ENCODE measurements at places on chromosomes 7 and 10.

- DNase-seq: no peak
These were observed 42.8 kb downstream of the AUTS2 start for GRCh38 chr7:69640925-69641594.

GRCh38 chr7:137086896-137087295 is 218.4 kb downstream of the CHRM2 start:
- no peak for DNase-seq

DNA sequence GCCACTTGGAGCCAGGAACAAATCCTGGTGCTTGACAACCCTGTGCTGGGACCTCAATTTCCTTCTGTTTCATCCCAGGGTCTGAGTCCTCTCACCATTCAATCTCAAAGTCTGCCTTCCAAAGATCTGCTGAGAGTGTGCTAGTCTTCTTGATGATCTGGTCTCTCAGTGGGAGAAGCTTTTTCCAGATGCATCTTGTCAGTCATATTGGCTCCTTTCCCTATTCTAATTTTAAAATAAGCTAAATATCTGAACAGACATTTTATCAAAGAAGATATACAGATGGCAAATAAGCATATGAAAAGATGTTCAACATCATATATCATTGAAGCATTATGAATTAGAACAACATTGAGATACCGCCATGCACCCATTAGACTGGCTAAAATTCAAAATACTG is 469.3 kb downstream of the NEBL start:
- DNase-seq: no peak

- DNase-seq: no peak
These were observed 335.3 kb downstream of the NRG3 start for GRCh38 chr10:82210331-82210730.

- DNase-seq: peak; percentile 67
These were observed 414.7 kb upstream of the NRP1 start for GRCh38 chr10:33749067-33749735.

GRCh38 chr10:124239134-124239533 is 145.7 kb upstream of the CHST15 start:
- no peak for DNase-seq

GRCh38 chr7:99374111-99375064 is at the start of gene ARPC1B:
TSS of gene ARPC1B (plus strand) at chr7:99374730. CDS start at chr7:99385715, 10,985 bp downstream.
- DNase-seq: peak; percentile 85

DNA sequence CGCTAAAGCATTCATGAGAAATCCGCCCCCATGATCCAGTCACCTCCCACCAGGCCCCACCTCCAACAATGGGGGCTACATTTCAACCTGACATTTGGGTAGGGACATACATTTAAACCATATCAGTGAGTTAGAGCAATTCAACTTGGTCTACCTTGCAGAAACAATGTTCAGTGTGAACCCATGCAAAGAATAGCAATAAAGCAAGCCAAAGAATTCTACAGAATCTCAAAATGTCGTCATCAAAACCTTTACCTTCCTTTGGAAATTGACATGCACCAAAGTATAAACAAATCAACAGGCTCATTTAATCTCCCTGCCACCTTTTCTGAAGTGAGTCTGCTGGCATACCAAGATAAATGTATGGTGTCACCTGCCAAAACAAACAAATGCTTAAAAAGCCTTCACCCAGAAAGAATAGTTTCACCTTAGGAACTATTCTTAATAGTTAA is 68.8 kb upstream of the ABLIM1 start:
- DNase-seq: no peak

GRCh38 chr10:123930340-123931001 is 38.9 kb upstream of the CPXM2 start:
- DNase-seq: peak; percentile 79

GRCh38 chr10:121137533-121137932 is 286.4 kb downstream of the WDR11 start:
- peak; percentile 82 for DNase-seq

GRCh38 chr10:87615856-87616255 is 43.8 kb upstream of the PAPSS2 start:
- no peak for DNase-seq

DNA sequence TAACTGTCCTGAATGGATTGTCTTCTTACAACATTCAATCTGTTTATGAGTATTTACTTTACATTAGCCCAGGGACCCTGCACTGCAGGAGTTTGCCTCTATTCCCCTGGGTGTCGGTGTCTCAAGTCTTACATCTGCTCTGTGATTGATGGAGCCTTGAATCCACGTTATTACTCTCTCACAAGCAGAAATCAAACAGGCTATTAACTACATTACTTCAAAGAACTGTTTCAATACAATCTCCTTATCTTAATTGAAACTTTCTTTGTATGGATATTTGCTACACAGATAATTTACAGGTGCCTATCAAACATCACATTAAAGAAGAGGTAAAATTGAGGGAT is 3.1 kb upstream of the ARID5B start:
- DNase-seq: no peak

- DNase-seq: peak; percentile 83
These were observed 46.7 kb downstream of the PARD3 start for GRCh38 chr10:34768261-34768971.

DNA sequence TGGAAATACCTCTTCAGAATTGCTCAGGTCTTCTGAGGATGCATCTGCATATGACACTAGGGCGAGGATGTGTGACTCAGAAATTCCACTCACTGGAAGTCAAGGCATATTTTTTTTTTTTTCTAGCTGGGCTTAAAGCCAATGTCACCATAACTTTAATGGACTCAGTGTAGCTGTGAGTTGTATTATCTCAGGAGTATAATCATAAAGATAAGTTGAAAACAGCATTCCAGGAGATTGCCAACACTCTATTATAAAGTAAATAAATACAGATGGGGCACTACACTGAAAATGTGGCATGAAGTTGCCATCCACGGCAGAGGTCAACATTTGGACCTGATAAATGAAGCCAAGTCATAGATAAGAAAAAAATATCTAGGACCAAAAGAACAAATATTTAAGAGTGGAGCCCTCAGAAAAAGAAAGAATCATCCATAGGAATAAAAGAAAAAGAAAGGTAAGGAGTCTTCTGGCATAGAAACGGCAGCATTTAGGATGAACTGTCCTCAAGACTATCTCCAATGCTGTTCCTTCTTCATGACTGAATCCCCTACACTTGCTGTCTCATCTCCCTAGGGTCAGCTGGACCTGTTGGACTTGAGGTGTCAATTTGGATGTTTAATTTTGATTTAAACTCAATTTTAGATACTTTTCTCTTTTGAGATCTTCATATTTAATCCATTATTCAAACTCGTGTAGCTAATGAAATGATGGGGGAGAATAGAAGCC is 72.9 kb upstream of the CAV2 start:
- DNase-seq: peak; percentile 63

DNA sequence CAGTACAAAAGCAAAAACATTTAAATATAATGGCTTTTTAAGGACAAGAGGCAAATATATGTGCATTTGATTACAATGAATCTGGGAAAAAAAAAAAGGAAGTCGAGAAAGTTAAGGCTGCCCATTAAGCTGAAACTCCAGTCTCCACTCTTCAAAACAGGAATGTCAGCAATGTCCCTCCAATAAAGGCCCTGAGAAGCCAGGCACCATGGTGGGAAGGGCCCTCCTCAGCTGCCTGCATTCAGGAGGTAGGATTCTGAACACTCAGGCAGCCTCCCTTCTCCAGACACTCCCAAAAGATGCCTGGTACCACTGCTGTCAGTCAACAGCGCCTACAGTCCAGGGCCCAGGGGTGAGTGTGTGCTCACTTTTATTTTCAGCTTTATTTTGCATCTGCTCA is 121.3 kb upstream of the MGMT start:
- DNase-seq: no peak

DNA sequence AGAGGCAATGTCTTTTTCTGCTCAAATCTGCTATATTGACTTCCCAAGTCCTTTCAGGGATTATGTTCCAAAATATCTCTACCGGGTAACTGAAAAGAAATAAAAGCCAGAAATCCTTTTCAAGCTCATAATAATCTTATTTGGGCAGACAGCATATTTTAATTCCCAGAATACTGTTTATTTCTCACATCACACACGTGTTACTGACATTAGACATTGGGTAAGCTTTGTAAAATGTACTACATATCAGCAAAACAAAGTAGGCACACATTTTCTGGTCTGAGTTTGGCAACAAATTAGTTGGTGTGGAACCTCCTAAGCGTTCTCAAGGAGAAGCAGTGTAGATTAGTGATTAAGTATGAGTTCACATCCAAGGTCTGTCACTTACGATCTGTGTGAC is 10.4 kb upstream of the PTPRZ1 start:
- no peak for DNase-seq

DNA sequence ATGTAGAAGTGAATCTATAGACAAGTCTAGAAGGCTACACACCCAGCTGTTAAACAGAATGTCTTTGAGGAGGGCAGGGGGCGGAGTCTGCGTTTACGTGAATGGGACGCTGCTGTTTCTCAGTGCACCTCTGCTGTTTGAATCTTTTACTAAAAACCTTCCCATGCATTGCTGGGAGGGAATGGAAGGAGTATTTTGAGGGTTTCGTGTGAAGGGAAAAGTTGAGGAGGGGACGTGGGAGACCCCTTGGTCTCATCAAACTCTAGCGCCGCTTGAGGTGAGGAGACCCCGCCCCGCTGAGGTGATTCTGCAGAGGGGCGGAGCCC is 492 bp upstream of the VCL start:
- no peak for DNase-seq

DNA sequence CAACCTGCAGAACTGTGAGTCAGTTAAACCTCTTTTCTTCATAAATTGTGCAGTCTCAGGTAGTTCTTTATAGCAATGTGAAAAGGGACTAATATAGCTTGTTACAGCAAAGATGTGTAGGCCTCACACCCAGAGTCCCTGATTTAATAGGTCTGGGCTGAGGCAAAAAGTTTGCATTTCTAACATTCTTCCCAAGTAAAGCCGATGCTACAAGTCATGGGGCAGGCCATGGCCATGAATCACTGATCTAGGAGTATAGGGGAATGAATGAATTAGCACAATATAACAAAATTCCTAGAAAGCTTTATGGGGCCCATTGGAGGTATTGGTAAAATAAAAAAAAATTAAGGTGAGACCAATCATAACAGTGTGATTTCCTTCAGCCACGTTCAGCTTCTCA is 11.5 kb upstream of the AASS start:
- no peak for DNase-seq

DNA sequence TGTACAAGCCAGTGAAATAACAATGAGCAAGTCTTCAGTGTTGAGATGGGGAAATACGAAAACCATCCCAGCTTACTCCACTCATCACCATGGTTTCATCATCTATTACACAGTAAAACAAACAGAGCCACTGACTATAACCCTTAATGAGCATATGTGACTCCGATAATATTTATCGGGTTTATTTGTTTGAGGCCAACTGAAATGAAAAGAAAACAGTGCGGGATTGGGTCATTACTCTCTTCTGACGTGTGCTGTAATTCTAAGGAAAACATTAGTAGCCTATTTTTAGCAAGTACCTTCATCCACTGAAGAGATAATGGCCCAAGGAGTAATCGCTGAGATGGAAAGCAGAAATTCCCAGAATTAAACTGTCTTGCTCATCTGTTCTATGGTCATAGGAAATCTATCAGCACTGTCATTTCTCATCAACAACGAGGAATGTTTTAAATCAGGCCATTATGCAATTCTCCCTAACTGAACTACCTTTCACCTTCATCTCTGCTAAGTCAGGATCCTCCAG is 716.5 kb downstream of the INHBA start:
- DNase-seq: no peak

DNA sequence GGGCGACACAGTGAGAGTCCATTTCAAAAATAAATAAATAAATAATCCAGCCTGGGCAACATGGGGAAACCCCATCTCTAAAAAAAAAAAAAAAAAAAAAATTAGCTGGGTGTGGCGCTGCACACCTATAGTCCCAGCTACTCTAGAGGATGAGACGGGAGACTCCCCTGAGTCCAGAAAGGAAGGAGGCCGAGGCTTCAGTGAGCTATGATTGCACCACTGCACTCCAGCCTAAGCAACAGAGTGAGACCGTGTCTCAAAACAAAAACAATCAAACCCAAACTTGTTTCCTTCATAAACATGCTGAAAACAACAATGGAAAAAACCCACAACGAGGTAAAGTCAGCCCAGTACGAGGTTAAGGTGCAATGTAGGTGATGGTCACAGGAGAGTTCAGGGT is 1.2 kb downstream of the COX19 start:
- no peak for DNase-seq

GRCh38 chr7:138903186-138903820 is 77.9 kb downstream of the KIAA1549 start:
- DNase-seq: no peak

DNA sequence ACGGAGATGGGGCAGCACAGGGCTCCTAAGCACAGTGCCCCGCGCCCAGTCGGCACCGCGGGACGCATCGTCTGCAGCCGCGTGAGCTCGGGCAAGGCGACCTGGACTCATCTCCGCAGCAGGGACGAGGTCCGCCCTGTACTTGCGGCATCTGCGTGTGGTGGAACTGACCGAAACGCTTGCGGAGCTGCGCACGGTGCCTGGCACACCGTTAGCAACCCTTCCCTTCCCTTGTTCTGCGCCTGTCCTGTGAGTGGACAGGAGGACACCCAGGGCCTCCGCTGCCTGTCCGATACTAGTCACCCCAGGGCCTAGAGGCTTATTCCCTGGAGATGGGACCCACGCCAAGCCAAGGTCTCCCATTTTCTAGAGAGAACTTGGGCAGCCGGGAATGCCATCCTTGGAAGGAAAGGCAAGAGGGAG is 98.5 kb downstream of the WDR11 start:
- DNase-seq: peak; percentile 11

DNA sequence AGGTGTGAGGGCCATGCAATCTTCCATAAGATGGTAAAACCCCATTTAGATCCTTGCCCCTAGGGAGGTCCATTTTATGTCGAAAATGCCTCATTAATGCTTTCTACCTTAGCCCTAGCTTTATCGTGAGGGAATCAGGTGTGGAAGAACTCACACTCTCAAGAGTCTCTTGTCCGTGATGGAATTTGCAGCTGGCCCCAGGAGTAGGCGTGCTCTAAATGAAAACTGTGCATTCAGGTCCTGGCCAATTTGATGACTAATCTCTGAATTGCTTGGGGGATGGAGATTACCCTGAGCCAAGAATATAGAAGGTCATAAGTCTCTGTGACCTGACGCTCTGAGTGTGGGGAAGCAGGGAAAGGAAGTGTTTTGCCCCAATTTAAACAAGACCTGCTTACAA is 6.6 kb downstream of the C10orf90 start:
- DNase-seq: peak; percentile 94

DNA sequence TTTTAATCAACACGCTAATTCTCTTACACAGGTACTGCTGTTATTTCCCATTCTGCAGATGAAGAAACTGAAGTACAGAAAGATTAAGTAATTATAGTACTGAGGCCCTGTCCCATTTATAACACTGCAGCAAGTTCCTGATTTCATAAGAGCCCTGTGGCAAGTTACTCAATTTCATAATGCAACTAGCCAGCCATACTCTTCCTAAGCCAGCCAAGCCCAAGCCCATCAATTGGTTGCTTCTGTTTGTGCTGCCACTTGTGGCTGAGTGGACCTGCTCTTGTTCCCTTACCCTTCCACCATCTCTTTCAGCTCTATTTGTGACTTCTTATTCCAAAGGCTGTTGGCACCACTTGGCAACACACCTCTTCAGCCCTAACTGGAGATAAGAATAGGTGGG is 19.7 kb upstream of the PRPF18 start:
- DNase-seq: no peak

- DNase-seq: peak; percentile 61
These were observed 6.5 kb downstream of the CTBP2 start for GRCh38 chr10:125153703-125154490.

Data from muscle of leg (tissue), 16 donors.